Lower lobe of right lung (tissue), 2 donors: ENCODE measurements at places on chromosomes 12 and 14. TPM values are rescaled to one million over a fixed set of nuclear protein-coding genes. Genes with fewer than 3 reads are reported as not detected.
A peak's percentile ranks its signal among the peaks of the same experiment; 100 is the strongest.

Gene OR4K17
- total RNA-seq = not detected

Gene RNF41
- total RNA-seq = 49.8 TPM

Gene CLMN
- 26.8 TPM for total RNA-seq

Gene NFE2
- 13.5 TPM for total RNA-seq

Gene ZNF84
- total RNA-seq = 24.5 TPM

Gene EMP1
- 195 TPM for total RNA-seq

Gene RPGRIP1
- total RNA-seq = 1.1 TPM

Gene GLS2
- total RNA-seq = 4.8 TPM

Gene KSR2
- 1.0 TPM for total RNA-seq

Gene NKX2-1
- 180 TPM for total RNA-seq

- peaks cover 8% of the 10 kb centered on the region for H3K4me1 ChIP-seq
- DNase-seq = no peak
- H3K4me3 ChIP-seq = no peak overlapping the region
- H3K27me3 ChIP-seq = no peaks in the 10 kb centered on the region
Observed at GRCh38 chr12:124213666-124214347, 81.1 kb upstream of the RFLNA start.

DNA sequence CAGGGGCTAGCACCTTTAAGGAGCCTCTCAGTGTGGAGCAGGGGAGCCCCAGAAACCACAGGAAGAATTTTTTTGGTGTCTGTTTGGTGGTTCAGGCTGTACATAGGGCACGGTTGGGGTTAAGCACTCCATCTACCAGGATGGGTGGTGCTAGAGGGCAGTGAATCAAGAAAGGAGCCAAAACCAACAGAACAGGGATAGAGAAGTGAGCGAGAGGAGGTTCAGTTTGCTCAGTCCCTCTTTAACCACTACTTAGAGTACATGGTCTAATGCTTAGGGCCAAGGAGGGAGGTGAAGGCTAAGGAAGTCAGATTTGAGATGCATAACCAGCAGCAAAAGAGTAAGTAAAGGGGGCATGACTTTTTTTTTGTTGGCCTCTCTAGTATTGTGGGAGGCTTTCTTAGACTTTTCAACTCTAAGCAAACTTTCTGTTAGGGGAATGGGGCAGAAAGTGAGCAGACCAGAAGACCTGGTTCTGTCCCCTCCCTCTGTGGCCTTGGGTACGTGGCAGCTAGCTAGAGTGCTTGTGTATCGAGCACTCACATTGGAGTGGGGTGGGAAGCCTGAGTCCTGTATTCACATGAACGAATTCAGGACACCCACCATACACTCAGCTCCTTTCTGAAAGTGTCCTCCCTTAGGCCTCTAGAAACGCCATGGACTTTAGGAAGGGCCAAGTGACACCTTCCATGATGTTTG lies 6.6 kb upstream of the NPFF start:
- peaks cover 89% of the 10 kb centered on the region for H3K36me3 ChIP-seq
- no peak for DNase-seq
- peaks cover 31% of the 10 kb centered on the region for H3K4me1 ChIP-seq
- H3K4me3 ChIP-seq = peak overlapping the region; percentile 46

DNA sequence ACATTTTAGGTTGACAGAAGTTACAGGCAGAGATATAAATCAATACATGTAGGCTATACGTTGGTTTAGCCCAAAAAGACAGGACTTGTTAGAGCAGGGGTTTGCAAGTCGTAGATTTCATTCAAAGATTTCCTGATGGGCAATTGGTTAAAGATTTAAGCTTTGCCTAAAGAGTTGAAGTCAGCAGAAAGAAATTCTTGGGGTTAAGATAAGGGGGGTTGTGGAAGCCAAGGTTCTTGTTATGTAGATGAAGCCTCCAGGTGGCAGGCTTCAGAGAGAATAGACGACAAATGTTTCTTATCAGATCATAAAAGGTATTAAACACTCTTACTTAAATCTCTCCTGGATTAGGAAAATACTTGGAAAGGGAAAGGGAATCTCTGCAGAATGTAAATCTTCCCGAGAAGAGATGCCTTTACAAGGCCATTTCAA lies 510.8 kb downstream of the TMTC2 start:
- no peaks in the 10 kb centered on the region for H3K27me3 ChIP-seq
- H3K27ac ChIP-seq = no peak overlapping the region
- no peaks in the 10 kb centered on the region for H3K4me1 ChIP-seq
- no peaks in the 10 kb centered on the region for H3K36me3 ChIP-seq
- H3K4me3 ChIP-seq = no peak overlapping the region

GRCh38 chr12:74941670-74942069 lies 268.0 kb downstream of the KCNC2 start:
- no peak for DNase-seq
- H3K36me3 ChIP-seq = no peaks in the 10 kb centered on the region
- H3K4me1 ChIP-seq = no peaks in the 10 kb centered on the region
- H3K4me3 ChIP-seq = no peak overlapping the region
- no peak overlapping the region for H3K27ac ChIP-seq

DNA sequence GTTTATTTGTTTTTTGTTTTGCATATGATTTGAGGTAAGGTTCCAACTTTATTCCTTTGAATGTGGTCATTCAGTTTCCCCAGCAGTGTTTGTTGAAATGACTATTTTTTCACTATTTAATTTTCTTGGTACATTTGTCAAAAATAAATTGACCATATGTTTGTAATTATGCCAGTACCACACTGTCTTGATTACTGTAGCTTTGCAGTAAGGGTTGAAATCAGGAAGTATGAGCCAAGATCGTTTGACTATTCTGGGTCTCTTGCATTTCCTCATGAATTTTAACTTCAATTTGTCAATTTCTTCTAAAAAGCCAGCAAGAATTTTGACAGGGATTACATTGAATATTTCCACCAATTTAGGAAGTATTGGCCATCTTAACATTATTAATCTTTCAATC lies 199.3 kb upstream of the PPFIA2 start:
- no peaks in the 10 kb centered on the region for H3K36me3 ChIP-seq
- no peak overlapping the region for H3K27ac ChIP-seq
- no peaks in the 10 kb centered on the region for H3K27me3 ChIP-seq
- no peak overlapping the region for H3K4me3 ChIP-seq
- H3K4me1 ChIP-seq = no peaks in the 10 kb centered on the region

GRCh38 chr12:91261820-91262676 lies 79.4 kb upstream of the DCN start:
- no peaks in the 10 kb centered on the region for H3K4me1 ChIP-seq
- no peak overlapping the region for H3K4me3 ChIP-seq
- no peak overlapping the region for H3K27ac ChIP-seq
- no peaks in the 10 kb centered on the region for H3K36me3 ChIP-seq
- H3K27me3 ChIP-seq = no peaks in the 10 kb centered on the region

DNA sequence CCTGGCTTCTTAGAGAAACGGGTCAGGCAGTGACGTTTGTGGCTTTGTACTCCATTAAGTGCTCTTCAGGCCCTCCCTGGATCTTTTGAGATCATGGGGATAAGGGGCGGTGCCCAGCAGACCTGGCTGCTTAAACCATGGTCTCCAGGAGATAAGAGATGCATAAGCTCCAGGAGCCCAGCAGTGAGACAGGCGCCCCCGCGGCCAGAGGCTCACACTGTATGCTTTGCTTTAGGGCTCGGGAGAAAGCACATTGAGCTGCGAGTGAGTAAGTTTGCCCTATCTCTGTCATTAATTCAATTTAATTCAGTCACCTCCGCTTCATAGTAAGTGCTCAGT lies 359.5 kb downstream of the CACNA1C start:
- no peaks in the 10 kb centered on the region for H3K4me1 ChIP-seq
- H3K36me3 ChIP-seq = no peaks in the 10 kb centered on the region
- DNase-seq = no peak
- H3K27me3 ChIP-seq = no peaks in the 10 kb centered on the region
- H3K4me3 ChIP-seq = no peak overlapping the region
- no peak overlapping the region for H3K27ac ChIP-seq

DNA sequence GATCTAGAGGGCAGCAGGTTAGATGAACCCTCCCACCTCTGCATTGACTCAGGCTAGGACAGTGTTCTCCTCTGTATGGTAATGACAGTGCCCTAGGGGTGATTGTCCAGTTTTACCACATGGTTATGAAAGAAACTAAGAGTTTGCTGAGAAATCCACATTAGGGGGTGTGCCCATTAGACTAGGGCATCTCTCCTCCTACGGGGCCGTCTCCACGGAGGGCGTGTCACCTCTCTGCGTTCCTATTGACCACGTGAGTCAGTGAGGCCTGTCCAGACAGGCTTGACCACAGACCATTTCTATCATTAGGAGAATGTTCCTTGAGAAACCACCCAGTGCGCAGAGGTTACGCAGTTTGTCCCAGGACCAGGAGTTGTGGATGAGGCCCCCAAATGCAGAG lies 8.3 kb downstream of the MVK start:
- H3K27ac ChIP-seq = peak overlapping the region; percentile 7
- no peak overlapping the region for H3K4me3 ChIP-seq
- H3K36me3 ChIP-seq = peaks cover 83% of the 10 kb centered on the region

GRCh38 chr12:122067966-122068365 lies 10.6 kb upstream of the MLXIP start:
- peak overlapping the region; percentile 41 for H3K27ac ChIP-seq
- DNase-seq = no peak
- H3K27me3 ChIP-seq = no peaks in the 10 kb centered on the region

GRCh38 chr14:102777711-102778337 lies 575 bp downstream of the TRAF3 start:
- no peaks in the 10 kb centered on the region for H3K27me3 ChIP-seq
- no peaks in the 10 kb centered on the region for H3K36me3 ChIP-seq
- H3K27ac ChIP-seq = peak overlapping the region; percentile 81
- DNase-seq = peak; percentile 58
- peak overlapping the region; percentile 65 for H3K4me3 ChIP-seq

- peaks cover 22% of the 10 kb centered on the region for H3K4me1 ChIP-seq
- DNase-seq = no peak
- no peaks in the 10 kb centered on the region for H3K27me3 ChIP-seq
- no peak overlapping the region for H3K27ac ChIP-seq
- H3K36me3 ChIP-seq = no peaks in the 10 kb centered on the region
- H3K4me3 ChIP-seq = no peak overlapping the region
Observed at GRCh38 chr14:69314327-69314726, 54.4 kb downstream of the GALNT16 start.

- no peak overlapping the region for H3K27ac ChIP-seq
- H3K27me3 ChIP-seq = no peaks in the 10 kb centered on the region
- no peaks in the 10 kb centered on the region for H3K4me1 ChIP-seq
- no peak for DNase-seq
- no peaks in the 10 kb centered on the region for H3K36me3 ChIP-seq
Observed at GRCh38 chr12:21759737-21760136, 14.8 kb downstream of the KCNJ8 start.

- no peaks in the 10 kb centered on the region for H3K36me3 ChIP-seq
- H3K4me1 ChIP-seq = no peaks in the 10 kb centered on the region
- H3K4me3 ChIP-seq = no peak overlapping the region
- DNase-seq = no peak
- no peak overlapping the region for H3K27ac ChIP-seq
- no peaks in the 10 kb centered on the region for H3K27me3 ChIP-seq
Observed at GRCh38 chr14:53630336-53630735, 326.3 kb downstream of the BMP4 start.

DNA sequence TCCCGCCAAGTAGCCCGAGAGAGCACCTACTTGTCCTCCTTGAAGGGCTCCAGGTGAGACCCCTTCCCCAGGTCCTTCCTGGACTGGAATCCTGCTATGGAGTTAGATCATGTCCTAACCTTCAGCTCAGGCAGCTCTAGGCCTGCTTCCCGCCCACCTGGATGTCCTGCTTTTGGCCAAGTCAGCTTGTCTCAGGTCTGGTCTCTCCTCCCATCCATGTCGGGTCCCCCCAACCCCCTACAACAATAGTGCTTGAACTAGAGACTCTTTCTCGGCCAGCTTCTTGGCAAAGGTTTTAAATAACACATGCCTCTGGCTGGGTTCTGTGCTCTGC lies 3.6 kb downstream of the NAB2 start:
- H3K36me3 ChIP-seq = peaks cover 65% of the 10 kb centered on the region
- peak overlapping the region; percentile 53 for H3K27ac ChIP-seq
- H3K4me1 ChIP-seq = peaks cover 52% of the 10 kb centered on the region
- DNase-seq = no peak
- H3K4me3 ChIP-seq = no peak overlapping the region
- H3K27me3 ChIP-seq = no peaks in the 10 kb centered on the region

DNA sequence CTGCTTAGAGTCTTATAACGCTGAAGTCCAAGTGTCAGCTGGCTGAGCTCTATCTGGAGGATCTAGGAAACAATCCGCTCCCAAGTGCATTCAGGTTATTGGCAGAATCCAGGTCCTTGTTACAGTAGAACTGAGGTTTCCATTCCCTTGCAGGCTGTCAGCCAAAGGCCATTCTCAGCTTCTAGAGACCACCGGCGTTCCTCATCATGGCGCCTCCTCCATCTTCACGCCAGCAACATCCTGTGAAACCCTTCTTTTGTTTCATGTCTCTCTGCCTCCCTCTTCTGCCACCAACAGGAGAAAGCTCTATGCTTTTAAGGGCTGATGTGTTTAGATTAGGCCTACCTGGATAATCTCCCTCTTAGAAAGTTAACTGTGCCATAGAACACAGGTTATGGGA lies 133.0 kb upstream of the RASSF8 start:
- no peak for DNase-seq
- no peaks in the 10 kb centered on the region for H3K27me3 ChIP-seq
- H3K27ac ChIP-seq = no peak overlapping the region
- H3K36me3 ChIP-seq = no peaks in the 10 kb centered on the region
- H3K4me1 ChIP-seq = no peaks in the 10 kb centered on the region

DNA sequence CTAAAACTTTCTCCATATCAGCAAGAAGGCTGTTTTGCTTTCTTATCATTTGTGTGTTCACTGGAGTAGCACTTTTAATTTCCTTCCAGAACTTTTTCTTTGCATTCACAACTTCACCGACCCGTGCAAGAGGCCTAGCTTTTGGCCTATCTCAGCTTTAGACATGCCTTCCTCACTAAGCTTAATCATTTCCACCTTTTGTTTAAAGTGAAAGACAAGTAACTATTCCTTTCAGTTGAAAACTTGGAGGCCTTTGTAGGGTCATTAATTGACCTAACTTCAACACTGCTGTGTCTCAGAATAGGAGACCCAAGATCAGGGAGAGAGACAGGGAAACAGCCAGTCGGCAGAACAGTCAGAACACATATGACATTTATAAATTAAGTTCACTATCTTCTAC lies 39.3 kb downstream of the BBS10 start:
- no peak overlapping the region for H3K4me3 ChIP-seq
- no peaks in the 10 kb centered on the region for H3K4me1 ChIP-seq
- DNase-seq = no peak
- no peaks in the 10 kb centered on the region for H3K36me3 ChIP-seq
- no peaks in the 10 kb centered on the region for H3K27me3 ChIP-seq

GRCh38 chr14:37201724-37202123 lies 4.0 kb downstream of the MIPOL1 start:
- no peak overlapping the region for H3K27ac ChIP-seq
- H3K4me3 ChIP-seq = no peak overlapping the region
- H3K4me1 ChIP-seq = no peaks in the 10 kb centered on the region
- no peaks in the 10 kb centered on the region for H3K36me3 ChIP-seq

GRCh38 chr12:85779768-85780167 lies 56.4 kb downstream of the RASSF9 start:
- no peak for DNase-seq
- no peaks in the 10 kb centered on the region for H3K36me3 ChIP-seq
- no peaks in the 10 kb centered on the region for H3K4me1 ChIP-seq
- H3K27ac ChIP-seq = no peak overlapping the region
- H3K27me3 ChIP-seq = no peaks in the 10 kb centered on the region
